Stimulated activated CD8-positive, alpha-beta memory T cell treated with anti-CD3 and anti-CD28 coated beads, Interleukin-7, amount 100 ng/mL, for 4 hours (primary cell): ENCODE measurements at places on chromosomes 11 and 22.

GRCh38 chr11:117652521-117652920 lies 144.5 kb downstream of the DSCAML1 start:
- DNase-seq = no peak

- DNase-seq = no peak
Measured at GRCh38 chr11:67309661-67310061, 6.3 kb downstream of the SSH3 start.

- no peak for DNase-seq
Measured at GRCh38 chr22:28230671-28231070, 311.6 kb upstream of the PITPNB start.

DNA sequence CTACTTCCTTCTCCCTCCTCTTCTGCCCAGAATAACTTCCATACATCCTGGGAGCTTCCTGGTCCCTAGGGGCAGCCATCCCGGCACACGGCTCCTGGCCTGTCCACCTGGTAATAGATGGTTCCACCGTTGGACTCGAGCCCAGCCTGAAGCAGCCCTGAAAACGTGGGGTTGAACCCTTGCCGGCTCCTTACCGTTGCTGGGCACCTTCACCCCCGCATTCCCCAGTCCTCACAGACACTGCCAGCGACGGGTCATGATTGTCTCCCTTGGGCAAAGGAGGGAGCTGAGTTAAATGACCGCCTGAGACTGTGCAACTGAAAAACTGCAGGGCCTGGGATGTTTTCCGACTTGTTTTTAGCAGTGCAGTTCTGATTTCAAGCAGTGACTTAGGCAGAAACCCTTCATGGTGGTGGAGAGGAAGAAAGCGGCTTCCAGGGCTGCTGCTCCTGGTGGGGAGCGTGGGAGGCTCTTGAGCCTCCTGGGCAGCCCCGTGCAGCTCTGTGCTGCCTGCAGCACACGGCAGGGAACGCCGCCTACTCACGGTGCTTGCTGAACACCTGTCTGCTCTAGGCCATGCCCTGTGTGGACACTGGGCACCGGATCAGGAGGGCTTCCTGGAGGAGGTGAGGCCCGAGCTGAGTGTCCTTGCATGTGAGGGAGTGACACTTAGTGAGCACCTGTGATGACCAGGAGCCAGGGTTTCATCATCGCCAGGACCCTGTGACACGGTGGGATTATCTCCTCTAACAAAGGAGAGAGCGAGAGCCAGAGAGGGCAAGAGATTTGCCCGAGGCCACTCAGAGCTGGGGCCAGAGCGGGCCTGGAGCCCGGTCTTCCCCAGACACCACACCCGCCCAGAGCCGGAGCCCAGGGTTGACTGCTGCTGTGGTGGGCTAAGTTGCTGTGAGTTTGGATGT lies 77.4 kb downstream of the FBLN1 start:
- no peak for DNase-seq

DNA sequence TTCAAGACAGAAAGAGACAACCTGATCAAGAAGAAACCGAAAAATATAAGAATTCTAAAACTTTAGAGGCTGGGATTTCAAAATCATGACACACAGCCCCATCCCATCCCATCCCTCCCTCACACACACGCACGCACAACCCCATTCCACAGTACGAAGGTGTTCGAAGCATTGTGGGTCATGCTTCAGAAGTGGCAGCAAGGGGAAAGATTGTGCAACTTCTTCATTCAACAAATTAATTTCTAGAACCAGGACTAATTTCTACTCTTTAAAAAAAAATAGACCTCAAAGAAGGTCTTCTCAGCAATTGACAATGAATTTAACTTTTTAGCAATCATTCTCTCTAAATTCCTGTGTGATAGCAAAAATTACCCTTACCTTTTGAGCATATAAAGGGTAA lies 867 bp downstream of the SPA17 start:
- no peak for DNase-seq

GRCh38 chr11:117822074-117823033 lies 2.2 kb downstream of the FXYD2 start:
- no peak for DNase-seq

- DNase-seq = no peak
Measured at GRCh38 chr22:19122752-19123492, 710 bp upstream of the DGCR2 start.

DNA sequence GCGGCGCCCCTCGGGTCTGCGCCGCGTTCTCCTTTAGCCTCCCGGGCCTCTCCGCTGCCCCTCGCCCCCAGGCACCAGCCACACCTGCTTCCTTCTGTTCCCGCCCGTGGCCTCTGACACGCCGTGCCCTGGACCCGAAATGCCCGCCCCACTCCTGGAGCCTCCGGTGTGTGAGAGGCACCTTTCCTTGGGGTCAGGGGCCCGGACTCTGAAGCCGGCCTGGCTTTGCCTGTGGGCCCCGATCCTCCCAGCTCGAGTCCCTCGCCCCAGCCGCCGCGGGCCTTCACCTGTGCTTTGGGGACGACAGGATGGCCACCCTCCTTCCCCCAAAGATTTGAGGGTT lies 661 bp upstream of the CDPF1 start:
- no peak for DNase-seq

GRCh38 chr11:111137846-111138245 lies 107.7 kb upstream of the POU2AF2 start:
- DNase-seq = no peak

DNA sequence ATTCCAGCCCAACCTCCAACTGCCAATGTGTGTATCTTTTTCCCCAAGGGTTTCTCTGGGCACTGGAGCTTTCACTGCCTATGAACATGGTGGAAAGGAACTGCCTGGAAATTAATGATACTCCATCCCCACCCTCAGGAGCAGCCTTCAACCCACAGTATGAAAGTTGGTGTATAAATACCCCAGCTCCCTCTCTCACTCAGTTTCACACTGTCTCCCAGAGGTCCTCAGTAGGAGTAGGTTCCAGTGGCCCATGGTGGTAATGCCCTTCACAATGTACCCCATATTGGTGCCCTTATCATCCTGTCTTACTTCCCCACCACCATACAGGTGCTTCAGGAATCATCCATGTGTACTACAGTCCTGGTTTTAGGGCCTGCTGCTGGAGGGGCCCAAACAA lies 462.6 kb downstream of the MIAT start:
- no peak for DNase-seq

DNA sequence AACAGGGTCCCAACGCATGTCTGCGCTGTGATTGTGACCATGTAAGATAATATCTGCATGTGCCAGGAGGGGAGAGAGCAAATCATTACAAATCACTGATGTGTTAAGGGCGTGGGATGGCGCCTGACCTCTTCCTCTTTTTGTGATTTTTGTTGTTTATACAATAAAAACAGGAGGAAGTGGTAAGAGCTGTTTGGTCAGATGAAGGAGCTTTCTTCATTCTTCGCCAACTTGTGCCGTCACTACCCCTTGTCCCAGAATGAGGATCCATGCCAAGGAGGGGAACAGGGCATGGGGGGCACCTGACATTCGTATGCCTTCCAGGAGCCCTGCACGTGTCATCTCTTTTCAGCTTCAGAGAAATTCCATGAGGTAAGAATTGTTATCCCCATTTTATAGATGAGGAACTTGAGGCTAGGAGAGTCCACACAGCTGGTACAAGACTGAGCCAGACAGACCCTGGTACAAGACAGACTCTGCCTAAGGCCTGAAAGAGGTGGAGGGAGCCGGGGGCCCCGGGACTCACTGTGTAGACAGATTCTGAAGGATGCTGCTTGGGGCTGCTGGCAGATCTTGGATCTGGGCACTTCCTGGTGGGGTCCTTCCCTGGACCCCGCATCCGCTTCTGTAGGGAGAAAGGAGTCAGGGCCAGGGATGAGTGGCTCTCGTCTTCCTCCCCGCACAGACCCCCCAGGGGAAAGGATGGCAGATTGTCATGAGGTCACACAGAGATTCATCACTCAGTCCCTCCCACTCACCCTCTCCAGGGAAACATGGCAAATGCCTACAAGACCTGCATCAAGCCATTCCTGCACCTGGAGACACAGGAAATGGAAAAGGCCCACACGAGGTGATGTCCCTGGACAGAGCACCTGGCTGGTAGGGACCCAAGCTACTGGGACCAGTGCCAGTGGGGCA lies 34.6 kb downstream of the NFAM1 start:
- no peak for DNase-seq

DNA sequence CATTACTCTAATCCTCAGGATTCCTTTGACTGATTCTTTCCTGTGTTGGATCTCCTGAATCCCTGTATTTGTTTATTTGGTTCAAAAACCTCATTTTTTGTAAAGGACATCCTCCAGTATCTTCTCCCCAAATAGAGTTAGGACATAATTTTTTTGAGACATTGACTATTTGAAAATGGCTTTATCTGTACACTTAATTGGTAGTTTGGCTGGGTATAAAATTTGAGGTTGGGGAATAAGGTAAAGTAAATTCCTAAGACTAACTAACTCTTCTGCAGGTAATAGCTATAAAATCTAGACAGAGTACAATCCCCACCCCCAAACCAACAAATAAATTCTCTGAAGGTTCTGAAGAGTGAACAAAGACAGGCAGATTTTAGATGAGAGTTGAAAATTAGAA lies 114.4 kb downstream of the CTTN start:
- no peak for DNase-seq

DNA sequence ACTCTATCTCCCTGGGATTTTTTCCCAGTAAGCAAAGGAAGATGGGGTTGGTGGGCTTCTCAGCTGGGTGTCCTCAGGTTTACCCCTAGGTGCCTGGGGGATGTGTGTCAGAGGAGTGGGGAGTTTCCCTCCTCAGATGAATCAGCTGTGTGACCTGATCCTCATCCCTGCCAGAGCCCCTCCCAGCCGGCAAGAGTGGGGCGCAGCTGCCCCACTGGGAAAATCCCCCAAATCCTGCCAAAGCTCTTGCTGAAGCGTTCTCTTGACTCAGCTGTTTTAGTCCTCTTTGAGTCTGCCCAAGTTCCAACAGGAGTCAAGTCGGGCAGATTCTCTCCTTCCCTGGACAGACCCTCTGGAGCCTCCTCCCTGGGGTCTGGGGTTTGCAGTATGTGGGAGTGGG lies 6.0 kb downstream of the C11orf68 start:
- DNase-seq = no peak

DNA sequence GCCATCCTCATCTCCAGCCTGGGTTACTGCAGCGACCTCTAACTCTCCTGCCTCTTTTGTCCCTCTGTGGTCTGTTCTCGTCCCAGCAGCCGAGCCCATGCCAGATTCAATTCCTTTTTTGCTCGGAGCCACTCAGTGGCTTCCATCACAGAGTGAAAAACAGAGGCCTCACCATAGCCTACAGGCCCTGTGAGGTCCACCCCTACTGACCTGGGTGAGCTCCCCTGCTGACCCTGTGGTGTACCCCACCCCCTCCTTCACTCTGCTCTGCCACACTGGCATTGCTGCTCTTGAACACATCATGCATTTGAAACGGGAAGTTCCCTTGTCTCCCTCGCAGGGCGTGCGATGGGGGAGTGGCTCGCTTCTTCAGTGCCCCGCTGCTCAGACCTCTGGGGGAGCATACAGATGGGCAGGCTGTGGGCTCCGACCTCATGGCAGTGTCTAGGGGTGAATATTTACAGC lies 2.1 kb downstream of the AIP start:
- peak; percentile 53 for DNase-seq

DNA sequence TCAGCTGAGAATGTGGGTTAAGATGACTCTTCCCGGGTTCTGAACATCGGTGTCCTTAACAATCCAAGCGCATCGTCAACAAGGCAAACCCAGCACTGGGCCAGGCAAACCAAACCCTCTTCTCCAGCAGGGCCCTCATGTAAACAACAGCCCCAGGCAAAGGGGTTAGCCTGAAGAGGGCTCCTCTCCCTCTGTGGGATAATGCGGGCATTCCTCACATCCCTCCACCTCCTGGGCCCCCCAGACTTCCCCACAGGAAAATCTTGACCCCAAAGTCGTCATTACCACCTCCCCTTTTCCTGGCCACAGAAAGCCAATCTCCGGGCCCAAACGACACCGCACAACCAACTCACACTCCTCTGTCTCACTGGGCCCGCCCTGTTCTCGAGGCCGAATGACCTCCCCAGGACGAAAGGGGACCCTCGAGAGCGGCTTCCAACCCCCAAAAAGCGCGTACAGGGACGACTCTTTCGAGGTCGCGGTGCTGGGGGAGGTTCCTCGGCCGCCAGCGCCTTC lies 566 bp downstream of the DDB1 start:
- no peak for DNase-seq

DNA sequence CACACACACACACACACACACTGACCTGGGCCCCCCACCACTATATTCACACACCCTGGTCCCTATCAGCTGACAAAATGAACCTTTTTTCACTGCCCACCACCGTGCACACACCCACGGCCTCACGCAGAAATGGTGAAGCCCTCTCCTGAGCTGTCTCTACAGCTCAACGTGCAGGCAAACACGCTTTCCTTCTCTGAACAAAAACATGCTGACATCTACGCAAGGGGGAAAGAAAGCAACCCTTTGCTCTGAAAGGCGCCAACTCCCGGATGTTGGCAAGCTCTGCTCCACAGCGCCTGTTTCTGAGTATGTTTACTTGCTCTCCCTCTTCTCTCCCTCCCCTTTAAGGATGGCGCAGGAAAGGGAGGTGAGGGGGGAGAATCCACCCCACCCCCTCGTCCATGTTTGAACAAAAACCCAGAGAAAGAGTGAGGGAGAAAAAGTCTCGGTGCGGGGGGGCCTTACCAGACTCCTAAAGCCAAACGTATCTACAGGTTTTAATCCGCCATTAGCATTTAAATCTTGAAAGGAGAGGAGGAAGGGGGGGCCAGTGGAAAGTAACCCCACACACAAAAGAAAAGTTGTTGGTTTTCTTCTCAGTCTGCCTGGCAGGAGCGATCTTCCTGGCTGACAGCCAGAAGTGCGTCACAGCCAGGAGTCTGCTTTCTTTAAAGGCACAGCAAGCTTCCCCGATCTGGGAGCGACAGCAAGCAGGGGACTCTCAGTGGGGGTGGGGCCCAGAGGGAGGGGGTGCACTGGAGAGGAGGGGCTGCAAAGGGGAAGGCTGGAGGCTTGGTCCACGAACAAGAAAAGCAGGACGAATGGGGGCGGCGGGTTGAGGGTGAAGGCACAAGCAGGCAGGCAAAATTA lies 39.6 kb downstream of the NUMA1 start:
- DNase-seq = peak; percentile 64
